Stimulated activated CD8-positive, alpha-beta memory T cell treated with anti-CD3 and anti-CD28 coated beads, Interleukin-15, amount 100 ng/mL, for 48 hours (primary cell): ENCODE measurements at places on chromosomes 3 and 15.

DNA sequence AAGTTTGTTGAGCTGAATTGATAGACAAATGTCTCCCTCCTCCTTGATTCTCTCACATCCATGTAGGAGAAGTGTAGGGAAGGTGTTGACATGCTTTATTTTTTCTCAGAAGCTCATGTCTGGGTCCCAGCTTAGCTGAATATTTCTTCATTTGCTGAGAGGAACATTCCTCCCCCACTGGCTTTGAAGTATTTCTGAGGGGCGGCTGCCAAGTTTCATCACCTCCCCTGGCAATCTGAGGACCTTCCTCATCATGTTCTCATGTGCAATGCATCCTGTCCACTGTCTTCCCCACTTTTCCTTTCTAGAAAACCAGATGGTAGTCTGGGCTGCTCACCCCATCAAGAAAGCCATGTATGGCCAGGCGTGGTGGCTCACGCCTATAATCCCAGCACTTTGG, 168.9 kb upstream of the RGMA start:
- no peak for DNase-seq

GRCh38 chr3:52707585-52707984, 1.7 kb downstream of the SPCS1 start:
- DNase-seq = no peak

GRCh38 chr3:7546253-7546652, 685.3 kb downstream of the GRM7 start:
- no peak for DNase-seq

DNA sequence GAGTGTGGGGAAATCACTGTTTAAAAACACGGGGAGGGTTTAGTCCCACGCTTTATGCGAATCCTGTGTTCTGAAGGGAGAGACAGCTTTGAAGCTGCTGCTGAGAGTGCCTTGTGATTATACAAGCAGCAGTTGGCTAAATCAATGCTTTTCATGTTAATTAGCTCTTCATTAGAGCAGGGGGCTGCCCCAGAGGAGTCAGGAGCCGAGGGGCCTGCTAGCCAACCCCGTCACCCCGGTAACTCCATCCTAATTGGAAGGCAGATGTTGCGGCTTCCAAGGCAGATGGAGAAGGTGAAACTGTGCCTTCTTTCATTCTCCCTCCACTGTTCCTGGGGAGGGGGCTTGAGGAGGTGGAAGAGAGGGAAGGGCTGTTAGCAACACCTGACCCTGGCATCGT, 92.4 kb upstream of the ANKRD34C start:
- DNase-seq = no peak

- no peak for DNase-seq
These were observed 195.9 kb upstream of the LRRN1 start for GRCh38 chr3:3603351-3603750.

GRCh38 chr15:49273734-49274318, 103.8 kb downstream of the GALK2 start:
- no peak for DNase-seq

GRCh38 chr15:93235926-93236780, 147.1 kb upstream of the RGMA start:
- no peak for DNase-seq
